ENCODE measurements at places on chromosomes 5 and 9.

DNA sequence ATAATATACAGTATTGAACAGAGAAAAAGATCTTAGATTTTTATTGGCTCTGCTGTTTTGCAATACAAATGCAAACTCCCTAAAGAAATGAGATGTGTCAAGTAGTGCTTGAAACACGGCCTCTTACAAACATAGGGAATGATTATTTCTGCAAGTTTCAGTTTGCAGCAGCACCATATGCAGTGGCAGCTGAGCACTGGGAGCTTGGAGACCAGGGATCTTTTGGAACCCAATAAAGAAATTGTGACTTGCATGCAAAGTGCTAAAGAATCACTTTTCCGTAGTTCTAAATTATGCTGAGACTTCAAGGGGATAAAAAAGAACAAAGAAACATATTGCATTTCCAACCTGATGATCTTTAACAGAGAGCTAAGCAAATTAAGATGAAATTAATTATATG lies 674.6 kb upstream of the ZNF608 start:
- DNase-seq: no peak

DNA sequence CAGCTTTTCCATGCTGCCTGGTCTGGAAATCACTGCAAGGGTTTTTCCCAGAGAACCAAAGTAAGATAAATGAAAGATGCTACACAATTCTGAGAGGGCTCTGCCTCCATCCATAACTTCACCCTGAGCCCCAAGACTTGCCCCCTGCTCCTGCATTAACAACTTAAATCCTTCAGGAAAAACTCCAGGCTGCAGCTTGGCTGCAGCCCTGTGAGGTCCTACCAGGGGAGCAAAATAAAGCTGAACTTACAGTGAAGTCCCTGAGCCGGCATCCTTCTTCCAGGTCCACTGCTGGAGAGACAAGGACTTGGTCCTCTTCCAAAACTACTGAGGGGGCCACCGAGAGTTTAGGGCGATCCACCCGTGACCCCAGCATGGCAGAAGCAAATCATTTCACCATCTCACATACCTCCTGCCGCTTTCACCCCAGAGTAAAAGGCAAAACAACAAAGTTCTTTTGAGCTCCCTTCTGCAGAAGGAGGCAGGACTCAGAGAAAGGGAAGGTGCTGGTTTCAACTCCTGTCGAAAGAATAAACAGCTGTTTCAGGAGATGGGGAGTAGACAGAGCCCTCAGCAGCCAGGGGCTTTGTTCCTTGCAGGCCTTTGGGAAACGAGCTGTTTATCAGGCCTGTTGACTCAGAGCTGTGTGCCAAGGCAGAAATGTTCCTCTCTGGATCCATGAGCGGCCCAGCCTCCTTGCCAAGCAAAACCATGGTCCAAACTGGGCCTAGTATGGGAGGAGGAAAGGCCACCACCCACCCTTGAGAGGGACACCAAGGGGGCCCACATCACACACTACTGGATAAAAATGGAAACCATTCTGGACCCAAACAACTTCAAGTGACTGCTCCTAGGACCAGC lies 20.6 kb downstream of the GGTA1 start:
- peak; percentile 40 for DNase-seq

DNA sequence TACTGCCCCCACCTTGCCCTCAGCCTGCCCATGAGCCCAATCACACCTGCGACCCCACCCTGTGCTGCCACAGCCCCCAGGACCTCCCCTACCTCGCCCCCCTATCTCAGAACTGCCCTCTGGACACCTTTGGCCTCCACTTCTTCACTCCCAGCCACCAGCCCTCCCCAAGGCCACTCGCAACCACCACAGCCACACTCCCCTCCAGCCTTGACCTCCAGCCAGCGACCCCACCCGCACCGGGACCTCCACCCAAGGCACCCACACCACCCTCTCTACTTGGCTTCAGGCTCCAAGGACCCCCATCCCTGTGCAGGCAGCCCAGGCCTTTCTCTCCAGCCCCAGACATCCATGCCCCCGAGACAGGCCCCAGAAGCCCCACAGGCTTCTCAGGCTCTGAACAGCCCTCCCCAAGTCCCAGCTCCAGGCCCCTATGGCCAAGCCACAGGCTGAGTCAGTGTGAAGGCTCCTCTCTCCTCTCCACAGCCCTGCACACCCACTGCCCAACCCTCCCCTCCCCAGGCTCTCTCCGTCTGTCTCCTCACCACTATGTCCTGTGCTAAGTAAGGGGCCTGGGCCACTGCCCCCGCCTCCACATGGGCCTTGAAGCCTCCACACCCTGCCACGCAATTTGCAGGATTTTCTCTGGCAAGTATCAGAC lies 2.0 kb downstream of the AK1 start:
- DNase-seq: no peak

GRCh38 chr5:99272576-99272975 lies 343.8 kb upstream of the CHD1 start:
- DNase-seq: peak; percentile 6

DNA sequence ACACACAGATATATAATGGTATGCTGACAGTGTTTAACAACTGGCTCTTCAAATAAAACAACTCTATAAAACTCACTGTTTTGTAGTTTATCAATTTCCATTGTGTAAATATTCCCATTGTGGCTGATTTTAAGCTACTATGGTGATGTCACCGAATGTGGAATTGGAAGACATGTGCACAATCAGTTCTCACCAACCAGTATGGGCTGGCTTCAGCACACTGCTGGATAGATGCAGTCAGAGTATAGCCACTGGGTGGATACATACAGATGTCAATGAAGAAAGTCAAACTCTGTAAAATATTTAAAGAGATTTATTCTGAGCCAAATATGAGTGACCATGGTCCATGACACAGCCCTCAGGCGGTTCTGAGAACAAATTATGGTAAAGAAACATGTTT lies 475.9 kb upstream of the SMARCA2 start:
- DNase-seq: no peak

- peak; percentile 67 for DNase-seq
Measured at GRCh38 chr5:143400541-143401226, 2.8 kb downstream of the NR3C1 start.

- peak; percentile 56 for DNase-seq
Measured at GRCh38 chr5:43661102-43661501, 58.1 kb downstream of the NNT start.

DNA sequence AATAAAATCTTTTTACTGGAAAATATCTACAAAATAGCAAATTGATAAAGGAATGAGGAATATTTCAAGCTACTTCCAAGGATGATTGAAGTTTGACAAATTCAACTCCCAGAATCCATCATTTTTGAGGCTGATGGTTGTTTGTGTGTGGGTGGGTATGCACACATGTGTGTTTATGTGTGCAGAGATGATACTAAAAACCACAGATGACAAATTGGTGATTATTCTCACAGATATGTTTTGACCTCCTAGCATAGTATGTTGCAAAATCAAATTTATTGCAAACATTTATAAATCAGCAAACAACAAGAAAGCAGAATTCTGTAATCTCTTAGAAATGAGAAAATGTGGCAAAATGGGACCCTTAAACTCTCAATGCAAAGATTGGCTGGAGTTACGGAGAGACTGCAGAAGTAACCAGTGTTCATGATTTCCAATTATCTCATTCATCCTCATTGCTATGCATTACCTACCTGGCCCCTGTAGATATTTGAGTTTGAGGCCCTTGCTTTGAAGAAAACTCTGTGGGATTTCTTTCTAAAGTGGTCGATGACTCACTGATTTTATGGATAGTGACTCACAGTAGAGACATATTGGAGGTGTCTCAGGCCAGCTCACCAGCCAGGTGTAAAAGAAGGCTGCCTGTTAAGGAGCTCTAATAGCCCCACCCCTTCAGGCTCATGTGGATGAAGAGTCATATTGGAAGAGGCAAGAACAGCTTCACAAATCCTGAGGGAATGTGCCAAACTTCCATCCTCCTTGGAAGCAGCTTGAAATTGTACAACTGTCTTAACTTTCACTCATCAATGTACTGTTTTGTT lies 44.6 kb upstream of the TMC1 start:
- no peak for DNase-seq

- DNase-seq: peak; percentile 89
Measured at GRCh38 chr5:163649514-163649913, 144.1 kb downstream of the MAT2B start.

- DNase-seq: no peak
Measured at GRCh38 chr9:84652496-84653120, 16.9 kb upstream of the NTRK2 start.

DNA sequence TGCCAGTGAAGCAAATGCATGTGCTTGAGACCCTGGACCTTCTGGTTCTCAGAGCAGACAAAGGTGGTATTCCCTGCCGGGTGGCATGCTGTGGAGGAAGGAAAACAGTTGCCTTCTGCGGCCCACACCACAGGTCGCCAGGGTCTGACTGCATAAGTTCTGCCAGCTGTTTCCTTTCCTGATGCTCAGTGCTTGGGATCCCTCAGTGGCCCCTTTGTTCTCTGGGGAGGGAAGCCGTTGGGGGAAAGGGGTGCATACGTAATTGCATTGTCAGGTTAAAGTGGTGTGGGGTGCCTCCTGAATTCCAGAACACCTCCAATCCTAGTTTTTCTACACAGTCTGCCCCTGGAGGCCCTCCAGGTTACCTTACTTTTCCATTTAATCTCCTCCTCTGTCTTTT lies 43.1 kb upstream of the SLC2A8 start:
- no peak for DNase-seq

DNA sequence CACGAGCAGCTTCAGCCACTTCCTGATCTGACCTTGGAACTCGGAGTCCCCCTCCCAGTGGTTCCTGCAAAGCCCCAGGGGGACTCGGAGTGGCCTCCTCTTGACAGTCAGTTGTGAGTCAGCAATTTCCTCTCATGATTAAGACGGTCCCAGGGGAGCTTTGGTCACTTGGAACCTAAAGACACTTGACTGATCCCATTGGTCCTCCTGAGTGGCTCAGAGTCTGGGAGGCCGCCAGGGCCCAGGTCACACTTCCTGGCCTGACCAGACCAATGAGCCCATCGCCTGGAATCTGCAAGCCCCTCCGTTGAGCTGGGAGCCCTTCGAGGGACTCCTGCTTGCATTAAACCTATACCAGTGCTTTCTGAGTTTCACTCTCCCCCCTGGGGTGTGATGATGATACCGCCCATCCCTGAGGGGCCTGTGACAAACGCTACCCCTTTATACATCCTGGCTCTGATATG lies 29.1 kb downstream of the TSPAN17 start:
- DNase-seq: no peak

DNA sequence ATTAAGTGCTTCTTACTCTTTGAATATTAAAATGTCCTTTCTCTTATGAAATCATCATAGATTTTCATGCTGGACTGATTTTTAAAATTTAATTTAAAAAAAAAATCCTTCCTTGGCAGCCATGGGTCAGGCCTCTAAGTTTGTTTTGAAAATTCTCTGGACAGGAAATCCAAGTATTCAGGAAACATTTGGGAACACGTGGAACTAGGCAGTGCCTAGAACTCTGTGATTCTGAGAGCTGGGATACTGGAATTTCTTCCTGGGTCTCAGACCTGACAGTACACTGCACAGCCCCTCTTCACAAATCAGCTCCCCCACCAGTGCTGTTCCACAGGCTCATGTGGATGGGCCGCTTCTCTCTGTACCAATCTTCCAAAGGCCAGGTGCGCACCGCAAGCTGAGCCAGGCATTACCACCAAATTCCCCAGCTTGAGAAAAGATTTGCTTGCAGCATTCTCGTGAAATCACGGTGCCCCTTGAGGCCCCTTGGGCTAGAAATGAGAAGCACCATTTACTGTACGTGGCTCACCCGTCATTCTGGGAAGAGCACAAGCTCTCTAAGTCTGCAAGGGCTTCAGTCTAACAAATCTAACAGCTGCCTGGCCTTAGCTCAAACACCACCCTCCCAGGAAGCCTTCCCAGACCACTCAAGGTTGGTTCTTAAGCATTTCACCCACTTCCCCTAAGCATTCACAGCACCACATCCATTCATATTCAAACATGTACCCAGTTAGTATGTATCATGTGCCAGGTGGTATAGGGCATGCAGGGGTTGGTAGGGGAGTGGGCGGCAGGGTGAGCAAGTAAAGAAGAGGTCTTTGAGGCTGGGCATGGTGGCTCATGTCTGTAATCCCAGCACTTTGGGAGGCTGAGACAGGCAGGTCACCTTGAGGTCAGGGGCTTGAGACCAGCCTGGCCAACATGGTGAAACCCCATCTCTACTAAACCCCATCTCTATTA lies 26.5 kb downstream of the B4GALT1 start:
- DNase-seq: no peak

- no peak for DNase-seq
Measured at GRCh38 chr5:19229179-19229835, 758.7 kb downstream of the CDH18 start.

GRCh38 chr5:53373451-53374158 lies 106.8 kb upstream of the FST start:
- no peak for DNase-seq

GRCh38 chr5:26482810-26483375 lies 555.5 kb downstream of the CDH9 start:
- peak; percentile 81 for DNase-seq

- DNase-seq: no peak
Measured at GRCh38 chr5:160847526-160848085, 4.4 kb downstream of the ATP10B start.

DNA sequence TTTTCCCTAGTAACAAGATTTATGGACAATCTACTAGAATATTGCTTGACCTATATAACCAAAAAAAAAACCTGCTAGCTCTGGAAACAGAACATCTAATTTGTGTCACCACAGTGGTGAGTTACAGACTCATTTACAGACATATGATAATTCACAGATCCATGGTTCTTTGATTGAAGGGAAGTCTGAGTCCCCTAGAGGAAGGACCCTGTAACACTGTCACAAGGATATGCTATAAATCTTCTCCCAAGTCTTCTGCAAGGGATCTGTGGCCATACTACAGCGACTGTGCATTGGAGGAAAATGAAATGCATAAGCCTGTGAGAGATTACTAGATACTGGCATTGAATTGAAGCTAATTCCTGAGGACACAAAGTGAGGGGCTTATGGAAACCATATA lies 630.6 kb upstream of the SGCD start:
- DNase-seq: no peak

DNA sequence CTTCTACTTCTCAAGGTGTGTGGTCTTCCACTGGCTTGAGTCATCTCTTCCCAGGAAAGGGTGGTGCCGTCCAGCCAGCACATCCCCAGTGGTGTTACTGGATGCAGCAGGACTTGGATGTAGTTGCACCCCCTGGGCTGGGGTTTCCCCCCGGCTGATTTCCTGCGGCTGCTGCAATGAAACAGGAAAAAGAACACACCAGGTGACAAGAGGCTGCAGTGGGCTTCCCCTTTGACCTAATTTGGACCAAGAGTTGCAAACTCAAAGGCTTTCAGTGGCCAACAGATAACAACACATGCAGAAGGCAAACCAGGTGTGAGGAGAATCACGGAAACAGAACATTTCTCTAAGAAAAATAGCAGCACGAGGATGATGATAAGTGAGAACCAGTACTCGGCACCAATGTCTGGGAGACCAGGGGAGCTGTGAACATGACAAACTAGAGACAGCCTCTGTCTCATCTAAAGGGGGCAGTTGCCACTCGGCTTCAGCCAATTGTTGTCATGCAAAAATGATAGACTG lies 83.7 kb downstream of the PDE6A start:
- DNase-seq: no peak

- no peak for DNase-seq
Measured at GRCh38 chr5:141947316-141947715, 10.7 kb downstream of the PCDH12 start.

GRCh38 chr5:2000591-2000990 lies 117.9 kb upstream of the IRX4 start:
- DNase-seq: no peak

Data from NCI-H446 (cell line).